HCEC 1CT (cell line): ENCODE measurements at places on chromosomes 4 and X.

- no peak for DNase-seq
Observed at GRCh38 chrX:97416461-97416860, 532.8 kb downstream of the RPA4 start.

DNA sequence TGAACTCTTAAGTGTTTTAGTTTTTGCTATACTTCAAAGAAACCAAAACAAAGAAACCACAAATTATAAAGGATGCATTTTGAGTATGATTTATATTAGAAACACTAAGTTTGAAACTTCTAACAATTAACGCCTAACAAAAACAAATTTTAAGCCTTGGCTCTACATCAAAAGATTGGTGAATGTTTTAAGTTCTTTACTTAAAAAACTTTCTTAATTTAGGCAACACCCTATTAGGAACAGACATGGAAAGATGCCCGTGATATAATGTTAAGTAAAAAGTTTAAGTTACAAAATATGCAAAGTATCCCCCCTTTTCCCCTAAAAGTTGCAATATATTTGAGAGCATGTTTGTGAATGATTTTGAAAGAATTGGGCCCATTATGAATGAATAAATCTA, 21.2 kb downstream of the PROM1 start:
- no peak for DNase-seq

- peak; percentile 20 for DNase-seq
Observed at GRCh38 chrX:115689931-115690330, 129.0 kb downstream of the PLS3 start.

- peak; percentile 58 for DNase-seq
Observed at GRCh38 chrX:112760697-112761096, 79.9 kb downstream of the AMOT start.

DNA sequence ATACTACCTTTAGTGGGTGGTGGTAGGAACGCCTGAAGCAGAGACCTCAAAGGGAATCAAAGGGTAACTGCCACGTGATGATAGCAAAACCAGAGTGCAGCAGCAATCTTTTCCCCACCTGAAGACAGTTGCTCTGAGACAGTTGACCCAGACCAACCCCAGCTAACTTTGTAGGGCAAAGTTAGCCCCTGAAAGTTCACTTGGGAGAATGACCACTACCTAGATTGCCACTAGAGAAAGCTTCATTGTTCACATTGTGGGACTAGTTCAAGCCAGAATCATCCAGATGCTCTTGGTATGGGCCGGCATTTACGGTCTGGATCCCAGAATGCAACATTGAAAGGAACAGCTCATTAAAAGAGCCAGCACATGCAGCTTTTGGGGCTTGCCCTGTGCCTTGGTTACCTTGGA, 4.1 kb downstream of the SEPTIN6 start:
- no peak for DNase-seq
